ENCODE measurements at places on chromosomes 5 and 9.

GRCh38 chr5:170510559-170510958 is 6.7 kb downstream of the KCNIP1 start:
- ATAC-seq: no peak

DNA sequence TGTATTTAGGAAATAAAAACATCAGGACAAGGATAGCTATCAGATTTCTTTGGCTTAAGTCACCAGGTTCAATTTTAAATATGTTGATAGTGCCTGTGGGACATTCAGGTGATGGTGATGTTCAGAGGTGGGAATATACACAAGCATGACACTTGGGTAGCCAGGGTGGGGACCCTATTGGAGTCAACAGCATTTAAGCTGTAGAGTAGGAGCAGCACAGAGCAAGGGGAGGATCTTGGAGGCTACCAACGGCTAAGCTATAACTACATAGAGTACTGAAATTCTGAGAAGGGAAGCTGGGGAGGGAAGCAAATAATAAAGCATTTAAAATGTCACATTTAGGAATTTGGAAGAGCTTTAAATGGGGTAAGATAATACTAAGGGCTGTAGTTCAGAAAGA is 177.7 kb downstream of the CPLANE1 start:
- no peak for ATAC-seq

DNA sequence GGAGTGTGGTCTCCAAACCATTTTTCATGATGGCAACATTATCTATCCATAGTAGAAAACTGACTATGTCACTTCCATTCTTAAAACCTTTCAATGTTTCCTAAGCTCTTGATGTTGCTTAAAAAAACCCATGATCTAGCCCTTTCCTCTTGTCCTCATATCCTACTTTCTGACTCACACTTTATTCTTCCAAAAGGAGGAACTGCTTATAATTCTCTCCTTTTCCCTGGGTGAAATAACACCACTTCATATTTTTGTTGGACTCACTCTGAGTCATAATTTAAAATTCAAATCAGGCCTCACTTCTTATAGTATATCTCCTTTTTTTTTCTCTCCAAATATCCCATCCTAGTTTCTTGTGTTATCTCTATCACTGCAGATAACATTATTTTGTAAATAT is 513.9 kb downstream of the MAN2A1 start:
- no peak for ATAC-seq

GRCh38 chr9:35664531-35665470 is at the start of gene ARHGEF39:
Gene ARHGEF39, minus strand, starts transcription at chr9:35665195. Its CDS starts 26 bp downstream, at chr9:35665169.
- ATAC-seq: peak; percentile 78

All from gastroesophageal sphincter (tissue), 4 donors.